ENCODE measurements at places on chromosomes 2 and 18.

DNA sequence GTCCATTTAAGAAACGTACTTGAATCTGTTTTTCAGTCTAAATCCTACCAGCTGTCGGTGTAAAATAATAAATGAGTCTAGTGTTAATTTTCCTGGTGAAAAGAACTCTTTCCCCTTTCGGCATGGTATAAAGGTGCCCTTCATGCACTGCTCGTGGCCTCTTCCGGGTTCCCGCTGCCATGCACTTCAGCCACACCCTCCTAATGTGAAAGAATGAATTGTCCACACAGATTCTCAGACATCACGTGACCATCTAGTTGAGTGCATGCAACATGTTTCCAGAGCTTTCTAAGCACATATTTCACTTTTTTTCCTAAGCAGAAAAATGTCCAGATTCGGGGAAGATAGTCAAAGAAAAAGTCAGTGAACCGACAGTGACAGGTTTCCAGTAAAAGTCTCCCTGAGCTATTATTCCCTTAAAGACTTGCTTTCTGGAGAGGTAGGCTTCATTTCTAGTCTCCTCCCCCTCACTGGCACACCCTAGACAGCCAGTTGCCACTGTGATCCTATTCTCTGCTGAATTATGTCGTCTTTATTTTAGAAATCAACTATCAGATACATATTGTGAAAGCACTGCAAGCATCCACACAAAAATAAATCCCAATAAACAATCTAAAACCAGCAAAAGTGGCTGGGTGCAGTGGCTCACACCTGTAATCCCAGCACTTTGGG, 65.9 kb upstream of the RPL31 start:
- no peak for DNase-seq

GRCh38 chr2:8094526-8094925, 587.3 kb upstream of the ID2 start:
- DNase-seq = no peak

- no peak for DNase-seq
These were observed 12.9 kb upstream of the POU3F3 start for GRCh38 chr2:104840893-104841585.

GRCh38 chr2:38380397-38381130, 3.5 kb upstream of the ATL2 start:
- DNase-seq = no peak

GRCh38 chr2:36672199-36672598, 24.3 kb upstream of the VIT start:
- DNase-seq = no peak

- no peak for DNase-seq
These were observed 127.2 kb upstream of the SP5 start for GRCh38 chr2:170587922-170588321.

- no peak for DNase-seq
These were observed 109.7 kb downstream of the ERBB4 start for GRCh38 chr2:212428681-212429478.

DNA sequence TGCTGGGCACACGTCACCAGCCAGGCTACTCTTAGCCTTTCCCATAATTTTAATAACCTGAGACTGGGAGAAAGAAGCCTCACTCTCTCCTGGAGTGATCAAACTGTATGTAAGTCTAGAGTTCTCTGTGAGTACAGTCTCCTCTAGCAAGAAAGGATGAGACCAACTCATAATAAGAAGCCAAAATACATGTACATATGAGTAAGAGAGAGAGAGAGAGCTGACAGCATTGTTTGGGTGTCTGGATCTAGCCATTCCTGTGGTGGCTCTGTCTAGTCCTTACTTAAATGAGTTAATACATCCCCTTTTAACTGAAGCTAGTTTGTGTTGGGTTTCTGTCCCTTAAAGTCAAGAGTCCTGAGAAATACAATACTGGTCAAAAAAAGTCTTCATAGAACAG, 26.0 kb upstream of the ANXA4 start:
- DNase-seq = no peak

DNA sequence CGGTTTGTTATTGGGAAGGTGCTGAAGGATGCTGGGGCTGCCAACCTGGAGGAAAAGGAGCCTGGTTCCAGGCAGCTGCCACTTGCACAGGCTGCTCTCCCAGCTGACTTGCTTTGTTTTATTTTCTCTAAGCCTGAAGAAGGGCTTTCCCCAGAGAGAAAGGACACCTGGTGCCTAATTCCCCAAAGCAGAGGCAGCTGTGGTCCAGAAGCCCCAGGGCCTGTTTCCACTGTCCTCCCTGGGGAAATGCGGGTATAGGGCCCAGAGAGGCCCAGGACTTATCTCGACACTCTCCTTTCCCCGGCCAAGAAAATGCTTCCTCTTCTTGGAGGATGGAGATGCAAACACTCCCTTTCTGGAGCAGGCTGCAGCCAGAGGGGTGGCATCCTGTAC, 30.1 kb downstream of the INO80C start:
- no peak for DNase-seq
